Activated CD8-positive, alpha-beta T cell treated with anti-CD3 and anti-CD28 coated beads for 36 hours (primary cell): ENCODE measurements at places on chromosomes 5 and 9. TPM values are rescaled to one million over a fixed set of nuclear protein-coding genes. Genes with fewer than 3 reads are reported as not detected.

Gene SMIM15
- 58.9 TPM for total RNA-seq

Gene ZNF462
- not detected for total RNA-seq

Gene INSL4
- not detected for total RNA-seq

Gene PCDHGA1
- not detected for total RNA-seq

Gene FOXD4L3
- total RNA-seq = 0.14 TPM

Gene ZBED3
- total RNA-seq = 6.8 TPM

Gene NIM1K
- total RNA-seq = 3.2 TPM

Gene RLN1
- total RNA-seq = 2.3 TPM

Gene LCN9
- total RNA-seq = not detected

Gene EQTN
- not detected for total RNA-seq

Gene SV2C
- total RNA-seq = not detected

Gene PCDHGB5
- total RNA-seq = not detected

Gene MACIR
- 8.6 TPM for total RNA-seq

Gene INIP
- 28.9 TPM for total RNA-seq

- no peak for DNase-seq
Observed at GRCh38 chr9:36986468-36987408, 47.3 kb downstream of the PAX5 start.

GRCh38 chr5:149036970-149037369 lies 25.9 kb downstream of the SH3TC2 start:
- peak; percentile 6 for DNase-seq

GRCh38 chr5:173798127-173798810 lies 89.9 kb upstream of the CPEB4 start:
- no peak for DNase-seq

GRCh38 chr5:61491861-61492260 lies 159.8 kb downstream of the ZSWIM6 start:
- DNase-seq = no peak

GRCh38 chr5:108459769-108460168 lies 77.9 kb upstream of the FBXL17 start:
- no peak for DNase-seq

GRCh38 chr5:95770830-95771708 lies 39.9 kb downstream of the RHOBTB3 start:
- DNase-seq = no peak

DNA sequence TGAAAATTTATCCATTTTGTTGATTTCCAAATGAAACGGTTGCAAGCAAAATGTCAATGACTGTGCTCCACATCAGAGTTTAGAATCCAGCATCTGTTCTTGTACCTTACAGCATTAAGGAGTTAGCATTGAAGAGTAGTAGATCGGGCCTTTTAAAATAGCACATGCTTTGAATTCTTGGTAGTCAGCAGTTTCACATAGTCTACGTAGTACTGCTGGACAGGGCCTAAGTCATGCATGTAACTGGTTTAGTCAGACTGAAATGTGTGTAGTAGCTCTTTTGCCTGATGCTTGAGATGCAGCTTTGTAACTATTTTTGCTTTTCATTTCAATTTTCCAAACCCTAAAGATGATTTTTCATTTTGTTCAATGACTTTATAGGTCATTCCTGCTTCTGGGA lies 19.8 kb downstream of the LECT2 start:
- no peak for DNase-seq

DNA sequence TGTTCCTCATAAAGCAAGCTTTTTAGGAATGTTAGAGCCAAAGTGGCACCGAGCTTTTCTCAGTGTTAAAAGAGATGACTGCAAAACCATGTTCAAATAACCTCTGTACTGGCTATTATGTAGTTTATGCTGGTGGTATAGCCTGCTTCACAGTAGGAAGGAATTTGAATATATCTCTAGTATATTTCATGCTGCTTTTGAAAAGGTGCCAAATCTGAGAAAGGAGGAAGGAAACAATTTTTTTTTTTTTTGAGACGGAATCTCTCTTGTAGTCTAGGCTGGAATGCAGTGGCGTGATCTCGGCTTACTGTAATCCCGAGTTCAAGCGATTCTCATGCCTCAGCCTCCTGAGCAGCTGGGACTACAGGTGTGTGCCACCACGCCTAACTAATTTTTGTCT lies 13.5 kb downstream of the CREBRF start:
- DNase-seq = no peak

GRCh38 chr9:134172198-134173126 lies 8.1 kb upstream of the RNU6ATAC start:
- no peak for DNase-seq

- no peak for DNase-seq
Observed at GRCh38 chr9:123073991-123074422, 40.5 kb downstream of the GPR21 start.

DNA sequence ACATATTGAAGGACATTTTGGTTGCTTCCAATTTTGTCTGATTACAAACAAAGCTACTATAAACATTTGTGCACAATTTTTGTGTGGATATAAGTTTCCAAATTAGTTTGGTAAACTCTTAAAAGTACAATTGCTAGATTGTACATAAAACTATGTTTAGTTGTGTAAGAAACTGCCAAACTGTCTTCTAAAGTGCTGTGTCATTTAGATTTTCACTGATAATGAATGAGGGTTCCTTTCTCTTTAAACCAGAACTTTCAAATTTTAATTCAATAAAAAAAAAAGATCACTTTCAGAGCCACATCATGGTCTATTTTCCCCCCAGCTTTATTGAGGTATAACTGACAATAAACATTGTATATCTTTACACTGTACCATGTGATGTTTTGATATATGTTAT lies 74.0 kb upstream of the TRPC7 start:
- DNase-seq = no peak

DNA sequence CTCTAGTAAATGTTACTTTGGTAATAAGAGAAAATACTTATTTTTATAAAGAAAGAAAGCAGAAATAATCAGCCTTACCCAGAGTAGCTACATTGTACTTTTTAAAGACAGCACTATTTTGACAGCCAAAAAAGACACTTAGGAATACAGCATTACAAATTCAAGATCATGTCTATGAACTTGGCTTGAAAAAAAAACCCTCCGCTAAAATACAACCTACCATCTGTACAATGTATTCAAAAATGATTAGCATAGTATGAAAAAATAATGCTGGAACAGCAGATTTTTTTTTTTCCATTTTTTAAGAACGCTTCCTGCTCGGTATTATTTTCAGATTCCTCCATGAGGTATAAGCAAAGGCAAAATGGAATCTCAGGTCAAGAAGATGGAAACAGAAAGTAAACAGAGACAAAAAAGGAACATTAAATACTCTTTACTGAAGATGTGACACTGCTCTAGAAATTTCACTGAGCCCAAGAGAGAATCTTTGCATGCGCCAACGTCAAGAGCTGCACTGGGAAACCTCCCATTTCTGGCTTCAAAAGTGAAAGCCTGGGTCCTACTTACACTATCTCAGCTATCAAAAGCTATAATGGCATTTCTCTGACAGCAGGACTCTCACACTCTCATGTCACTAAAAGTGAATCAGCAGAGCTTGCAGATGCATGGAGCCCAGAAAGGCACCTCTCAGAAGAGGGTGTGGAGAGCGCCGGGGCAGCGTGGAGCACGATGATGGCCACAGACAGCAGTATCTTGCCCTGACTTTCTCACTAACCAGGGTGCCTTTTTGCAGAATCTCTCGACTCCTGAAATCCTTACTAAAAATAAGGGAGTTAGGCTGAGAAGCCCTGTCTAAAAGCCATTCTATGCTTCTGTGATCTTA lies 167.4 kb downstream of the ELAVL2 start:
- no peak for DNase-seq

DNA sequence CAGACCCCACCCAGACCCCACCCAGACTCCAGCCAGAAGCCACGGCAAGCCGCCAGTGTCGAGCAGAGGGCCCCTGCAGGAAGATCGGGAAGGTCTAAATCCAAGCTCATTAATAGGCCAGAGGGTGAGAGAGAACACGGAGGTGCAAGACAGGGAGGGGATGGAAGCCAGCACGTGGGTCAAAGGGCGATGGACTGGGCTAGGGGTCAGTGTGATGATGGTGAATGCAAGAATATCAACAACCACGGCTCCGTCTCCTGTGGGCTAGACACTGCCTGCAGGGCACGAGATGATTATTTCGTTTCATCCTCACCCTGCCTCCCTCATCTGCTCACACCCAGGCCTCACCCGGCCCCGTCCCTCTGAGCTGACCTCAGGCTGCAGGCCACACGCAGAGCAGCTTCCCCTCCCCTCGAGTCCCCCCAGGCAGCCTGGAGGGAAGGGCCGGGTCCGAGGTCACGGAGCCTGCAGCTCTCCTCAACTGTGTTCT lies 122.0 kb downstream of the COL23A1 start:
- DNase-seq = no peak

- DNase-seq = no peak
Observed at GRCh38 chr9:32875242-32875641, 91.9 kb downstream of the TMEM215 start.

GRCh38 chr5:53087621-53088121 lies 21.9 kb downstream of the MOCS2 start:
- no peak for DNase-seq

DNA sequence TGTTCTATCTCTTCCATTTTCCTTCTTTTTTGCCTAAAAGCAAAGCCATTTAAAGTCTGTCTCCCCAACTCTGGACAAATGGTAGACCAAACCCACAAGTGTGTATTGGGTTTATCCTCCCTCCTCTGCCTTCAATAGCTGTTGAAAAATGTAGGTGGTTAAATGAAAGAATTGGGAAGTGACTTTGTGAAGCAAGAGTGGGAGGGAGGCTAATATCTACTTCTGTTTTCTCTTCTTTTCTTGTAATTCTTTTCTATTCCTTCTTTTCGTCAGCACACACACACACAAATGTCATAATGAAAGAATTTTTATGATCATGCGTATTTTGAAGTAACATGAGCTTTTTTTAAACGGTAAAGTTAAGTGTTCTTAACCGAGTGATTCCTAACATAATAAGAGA lies 3.8 kb downstream of the CCDC152 start:
- no peak for DNase-seq

GRCh38 chr9:22454016-22454415 lies 7.4 kb downstream of the DMRTA1 start:
- no peak for DNase-seq
